Endothelial cell of umbilical vein (primary cell): ENCODE measurements at places on chromosomes 5 and 9. TPM values are rescaled to one million over a fixed set of nuclear protein-coding genes. Genes with fewer than 3 reads are reported as not detected.

Gene CBY3
- not detected in 2 replicates for total RNA-seq

Gene GFPT2
- 4.5 and 5.5 TPM in 2 replicates for total RNA-seq

Gene CDX1
- not detected in 2 replicates for total RNA-seq

Gene PCDHGB5
- 11.4 and 14.4 TPM in 2 replicates for total RNA-seq

Gene FAM174A
- total RNA-seq: 11.8 and 14.7 TPM in 2 replicates

Gene UBAC1
- 36.5 and 39.5 TPM in 2 replicates for total RNA-seq

Gene IFNA14
- not detected in 2 replicates for total RNA-seq

Gene SHC3
- total RNA-seq: 0.16 and 2.0 TPM in 2 replicates

Gene PLAC8L1
- total RNA-seq: 0.80 and 1.1 TPM in 2 replicates

Gene GAS1
- 0.15 and 0.18 TPM in 2 replicates for total RNA-seq

Gene PCDHGB3
- total RNA-seq: 1.7 and 2.0 TPM in 2 replicates

Gene GRIA1
- not detected in 2 replicates for total RNA-seq

Gene DRD1
- total RNA-seq: not detected in 2 replicates

Gene ELAVL2
- total RNA-seq: 0.18 and 0.20 TPM in 2 replicates

Gene PCYOX1L
- 17.0 and 23.3 TPM in 2 replicates for total RNA-seq

Gene RPS14
- total RNA-seq: 1,852 and 2,034 TPM in 2 replicates

Gene NME5
- 1.4 and 1.5 TPM in 2 replicates for total RNA-seq

Gene SLC6A7
- not detected in 2 replicates for total RNA-seq

Gene AHRR
- 3.1 and 5.1 TPM in 2 replicates for total RNA-seq
